ENCODE measurements at places on chromosomes 12 and 14.

GRCh38 chr14:93784878-93785277, 3.4 kb downstream of the PRIMA1 start:
- DNase-seq, result no peak

DNA sequence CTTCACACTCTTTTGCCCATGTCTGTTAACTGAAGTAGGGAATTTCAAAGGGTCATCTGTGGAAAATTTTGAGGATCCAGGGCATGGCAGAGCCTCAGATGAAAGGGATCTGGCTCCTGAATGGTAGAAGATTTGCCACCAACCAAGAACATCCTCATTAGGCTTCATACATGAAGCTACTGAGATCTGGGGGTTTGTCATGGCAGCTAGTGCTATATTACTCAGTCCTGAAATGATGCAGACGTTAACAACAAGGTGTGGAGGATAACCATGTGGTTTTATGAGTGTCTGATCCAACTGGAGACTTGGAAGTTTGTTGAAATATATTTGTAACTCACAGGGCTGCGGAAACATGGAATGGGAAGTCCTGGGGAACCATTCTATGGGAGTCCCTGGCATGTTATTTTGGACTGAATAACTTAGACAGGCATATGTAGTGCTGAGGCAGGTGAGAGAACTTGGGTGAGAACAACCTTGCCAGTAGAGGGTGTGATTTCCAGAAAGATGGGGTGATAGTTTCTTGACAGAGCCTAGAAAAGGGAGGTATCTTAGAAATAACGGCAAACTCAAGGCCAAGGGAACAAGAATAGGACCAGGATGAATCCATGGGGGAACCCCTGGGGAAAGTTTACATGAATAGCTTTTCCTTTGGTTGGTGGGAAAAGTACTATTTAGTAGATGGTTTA, 42.0 kb upstream of the C12orf75 start:
- no peak for DNase-seq

GRCh38 chr12:119721306-119721705, 53.4 kb downstream of the PRKAB1 start:
- DNase-seq, result no peak

GRCh38 chr12:54142114-54142475, 46.7 kb downstream of the SMUG1 start:
- DNase-seq, result no peak

GRCh38 chr14:82052778-82053177, 519.1 kb upstream of the SEL1L start:
- no peak for DNase-seq

DNA sequence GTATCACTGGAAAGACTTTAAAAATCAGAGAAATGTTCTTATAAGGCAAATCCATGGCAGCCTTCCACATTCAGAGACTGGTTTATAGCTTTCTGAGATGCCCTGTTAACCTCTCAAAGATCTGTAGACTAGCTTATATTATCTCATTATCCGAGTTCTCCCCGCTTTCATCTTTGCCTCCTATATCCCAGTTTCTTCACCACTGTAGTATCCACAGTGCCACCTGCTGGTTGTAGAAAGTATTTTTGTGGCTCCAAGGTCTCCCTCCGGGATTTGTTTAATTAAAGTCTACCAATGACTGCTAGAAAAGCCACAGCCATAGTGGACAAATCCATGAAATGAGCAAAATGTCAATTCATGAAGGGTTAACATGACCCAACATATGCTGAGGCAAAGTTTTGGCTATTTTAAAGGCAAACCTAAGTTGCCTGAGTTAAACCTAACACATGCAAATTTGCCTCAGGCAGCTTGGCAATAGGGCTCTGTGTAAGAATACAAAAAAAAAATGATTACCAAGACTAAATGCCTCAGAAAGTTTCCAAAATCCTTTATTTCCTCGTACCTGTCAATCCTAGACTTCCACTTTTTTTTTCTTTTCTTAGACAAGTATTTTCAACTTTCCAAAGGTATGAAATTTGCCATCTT, 218.8 kb upstream of the BMP4 start:
- no peak for DNase-seq

GRCh38 chr12:66800046-66800445, 121.2 kb upstream of the GRIP1 start:
- DNase-seq, result no peak

DNA sequence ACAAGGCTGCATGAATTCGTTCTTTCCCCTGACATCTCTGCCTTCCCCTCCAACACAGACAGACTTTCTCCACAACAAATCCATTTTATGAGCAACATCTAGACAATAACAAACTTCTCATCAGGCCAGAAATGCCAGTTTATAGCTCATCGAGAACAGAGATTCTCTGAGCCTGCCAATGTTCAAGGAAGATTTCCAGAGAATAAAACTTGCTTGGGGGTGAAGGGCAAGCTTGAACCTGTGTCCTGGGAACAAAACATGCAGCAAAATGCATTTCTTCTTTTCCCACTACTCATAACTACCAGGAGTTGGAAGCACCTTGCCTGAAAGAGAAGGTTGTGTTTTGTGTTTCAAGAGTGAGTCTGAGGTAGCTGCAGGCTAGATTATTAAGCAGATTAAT, 6.8 kb downstream of the MAP1LC3B2 start:
- no peak for DNase-seq

DNA sequence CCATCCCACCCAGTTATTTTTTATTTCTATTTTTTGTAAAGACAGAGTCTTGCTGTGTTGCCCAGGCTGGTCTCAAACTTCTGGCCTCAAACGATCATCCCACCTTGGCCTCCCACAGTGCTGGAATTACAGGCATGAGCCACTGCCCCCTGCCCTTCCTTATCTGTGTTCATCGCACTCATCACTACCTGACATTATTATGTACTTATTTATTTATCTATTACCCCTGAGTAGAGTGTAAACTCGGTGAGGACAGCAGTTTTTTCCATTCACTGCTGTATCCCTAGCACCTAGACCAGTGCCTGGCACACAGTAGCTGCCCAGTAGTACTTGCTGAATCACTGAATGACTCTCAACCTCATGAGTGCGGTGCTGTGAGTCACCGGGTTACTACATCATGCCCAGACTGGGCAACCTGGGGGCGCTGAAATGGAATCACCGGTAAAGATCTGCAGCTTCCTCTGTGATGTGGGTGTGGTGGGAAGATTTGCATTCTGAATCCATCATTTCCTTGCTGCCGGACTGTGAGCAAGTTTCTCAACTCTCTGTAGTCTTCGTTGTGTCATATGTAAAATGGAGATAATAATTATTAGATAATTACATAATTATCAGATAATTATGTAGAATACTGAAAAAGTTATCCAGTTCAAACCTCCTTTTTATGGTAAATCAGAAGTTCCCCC, 81.9 kb upstream of the USP44 start:
- peak; percentile 87 for DNase-seq

DNA sequence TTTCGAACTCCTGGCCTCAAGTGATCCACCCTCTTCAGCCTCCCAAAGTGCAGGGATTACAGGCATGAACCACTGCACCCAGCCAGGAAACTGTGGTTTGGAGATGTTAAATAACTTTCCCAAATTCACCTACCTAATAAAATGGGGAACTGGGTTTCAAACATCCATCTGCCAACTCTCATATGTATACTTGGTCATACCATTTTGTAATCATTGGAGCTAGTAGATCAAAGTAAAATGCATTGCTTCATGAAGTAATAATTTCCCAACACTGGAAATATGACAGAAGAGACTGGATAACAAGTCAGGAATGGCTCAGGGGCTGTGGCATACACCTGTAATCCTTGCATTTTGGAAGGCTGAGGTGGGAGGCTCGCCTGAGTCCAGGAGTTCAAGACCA, 5.3 kb upstream of the HECTD1 start:
- no peak for DNase-seq

GRCh38 chr14:101878211-101878821, 86.1 kb upstream of the DYNC1H1 start:
- DNase-seq, result no peak

DNA sequence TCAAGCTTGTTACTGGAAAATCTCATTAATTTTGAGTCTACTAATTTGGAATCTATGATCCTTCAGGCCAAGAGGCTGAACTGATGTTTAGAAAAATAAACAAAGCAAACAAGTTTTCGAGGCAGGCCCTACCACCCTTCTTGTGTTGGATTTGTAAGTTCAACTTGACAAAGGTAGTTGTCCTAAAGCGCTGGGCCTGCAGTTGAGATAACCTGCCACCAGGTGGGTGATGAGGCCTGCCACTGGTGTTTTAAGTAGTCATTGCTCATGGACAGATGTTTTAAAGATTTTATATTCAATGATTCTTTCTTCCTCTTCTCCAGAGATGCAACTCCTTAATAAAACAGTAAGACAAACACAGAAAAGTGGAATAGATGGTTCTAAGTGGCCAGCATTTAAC, 19.4 kb downstream of the ACVRL1 start:
- DNase-seq, result no peak
